Stimulated activated CD4-positive, alpha-beta T cell treated with anti-CD3 and anti-CD28 coated beads, Interleukin-1b, Interleukin-23, amount 100 ng/mL, for 1 hour (primary cell): ENCODE measurements at places on chromosomes 5 and 9.

DNA sequence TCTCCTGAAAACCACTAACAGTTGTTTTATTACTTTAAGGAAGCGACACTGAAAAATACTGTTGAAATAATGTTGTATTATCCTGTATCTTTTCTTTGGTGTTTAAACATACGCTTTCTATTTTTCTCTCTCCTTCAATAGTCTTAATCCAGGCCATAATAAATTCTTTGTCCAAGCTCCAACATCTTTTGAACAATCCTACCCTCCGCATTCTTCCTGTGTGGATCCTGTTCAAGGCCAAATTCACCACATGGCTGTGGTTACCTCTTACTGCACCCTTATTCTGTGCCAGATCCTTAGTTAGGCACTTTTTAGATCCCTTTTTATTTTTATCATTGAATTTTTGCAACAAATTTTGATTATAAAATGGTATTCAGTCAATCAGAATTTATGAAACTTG is 1691.5 kb downstream of the MAT2B start:
- DNase-seq: no peak

- DNase-seq: no peak
Measured at GRCh38 chr9:107872457-107873192, 383.1 kb upstream of the KLF4 start.

DNA sequence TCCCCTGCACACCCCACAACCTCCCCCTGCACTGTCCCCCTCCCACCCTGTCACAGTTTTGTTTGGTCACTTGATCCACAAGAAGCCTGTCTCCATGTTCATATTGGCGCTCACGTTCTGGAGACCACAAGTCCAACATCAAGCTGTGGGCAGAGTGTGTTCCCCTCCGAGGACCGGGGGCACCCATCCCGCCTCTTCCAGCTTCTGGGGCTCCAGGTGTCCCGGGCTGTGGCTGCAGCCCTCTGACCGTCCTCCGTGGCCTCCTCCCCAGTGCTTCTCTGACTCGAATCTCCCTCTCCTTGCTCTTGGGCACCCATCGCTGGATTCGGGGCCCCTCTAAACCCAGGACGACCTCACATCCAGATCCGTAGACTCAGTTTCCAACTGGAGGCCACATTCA is 49.2 kb downstream of the PLEKHG4B start:
- no peak for DNase-seq

DNA sequence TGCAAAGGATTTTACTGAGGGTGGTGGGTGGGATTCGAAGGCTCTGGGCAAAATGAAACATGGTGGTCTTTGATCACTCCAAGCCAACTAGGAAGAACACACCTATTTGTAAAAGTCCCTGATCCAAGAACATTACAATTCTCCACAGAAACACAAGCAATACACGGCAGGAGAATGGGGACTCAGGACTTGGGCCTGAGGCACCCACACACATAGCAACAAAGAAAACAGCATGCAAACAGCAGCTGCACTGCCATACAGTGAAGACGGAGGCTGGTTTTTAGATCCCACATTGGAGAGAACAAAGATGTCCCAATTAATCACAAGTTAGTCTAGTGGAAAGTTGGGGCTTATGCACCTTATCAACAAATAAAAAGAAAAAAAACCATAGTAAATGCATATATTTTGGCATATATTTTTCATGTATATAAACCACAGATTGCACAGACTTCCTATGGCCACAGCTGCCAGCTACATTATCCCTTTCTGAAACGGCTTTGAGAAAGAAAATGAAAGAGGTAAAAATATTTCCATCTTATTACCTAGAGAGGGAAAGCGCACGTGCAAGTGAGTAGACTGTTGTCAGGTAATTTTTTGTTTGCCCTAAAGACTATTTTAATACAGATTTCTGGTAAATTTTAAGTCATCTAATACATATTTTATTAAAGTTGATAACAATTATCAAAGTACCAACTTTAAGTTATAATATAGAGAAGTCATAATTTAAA is 410.9 kb downstream of the BNC2 start:
- no peak for DNase-seq

DNA sequence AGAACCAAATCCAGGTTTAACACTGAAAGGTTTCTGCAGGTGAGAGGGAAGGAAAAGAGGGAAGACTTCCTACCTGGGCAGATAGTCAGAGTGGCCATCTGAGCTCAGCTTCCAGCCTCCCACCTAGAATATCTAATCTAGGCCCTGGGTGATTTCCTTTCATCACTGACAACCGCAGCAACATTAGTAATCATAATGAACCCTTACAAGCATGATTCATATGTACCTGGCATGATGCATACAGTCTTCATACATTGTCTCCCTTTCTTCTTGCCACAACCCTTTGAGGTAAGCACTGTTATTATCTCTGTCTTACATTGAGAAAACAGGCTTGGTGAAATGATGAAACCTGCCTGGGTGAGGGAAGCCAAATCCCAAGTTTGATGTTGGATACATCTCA is 13.5 kb downstream of the AFAP1L1 start:
- DNase-seq: no peak

DNA sequence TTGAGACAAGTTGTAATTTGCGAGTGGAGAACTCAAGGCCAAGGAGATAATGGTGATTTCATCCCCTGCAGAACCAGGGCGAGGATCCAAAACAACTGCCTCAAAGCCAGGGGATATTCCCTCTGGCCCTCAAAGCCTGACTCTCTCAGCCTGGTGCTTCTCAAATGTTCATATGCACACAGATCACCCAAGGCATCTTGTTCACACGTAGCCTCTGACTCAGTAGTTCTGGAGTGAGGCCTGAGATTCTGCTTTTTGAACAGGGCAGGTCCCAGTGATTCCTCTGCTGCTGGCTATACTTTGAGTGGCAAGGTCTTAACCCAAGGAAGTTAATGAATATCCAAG is 30.2 kb upstream of the WWC1 start:
- DNase-seq: no peak

DNA sequence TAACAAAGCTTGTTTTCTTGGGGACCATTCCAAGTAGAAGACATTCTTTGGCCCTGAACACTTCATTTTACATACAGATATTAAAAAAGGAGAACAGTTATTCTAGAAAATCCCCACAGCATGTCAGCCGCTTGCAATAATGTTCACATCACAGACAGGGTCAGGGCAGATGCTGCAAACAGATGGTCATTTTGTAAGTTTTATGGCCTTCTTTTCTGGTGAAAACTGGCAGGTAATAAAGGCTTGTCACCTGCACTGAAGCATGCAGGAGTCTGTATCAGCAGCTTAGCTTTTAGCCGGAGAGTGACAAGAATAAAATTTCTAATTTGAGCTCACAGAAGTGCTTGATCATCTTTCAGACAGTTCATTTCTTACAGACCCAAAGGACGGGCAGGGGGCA is 220.9 kb upstream of the DAP start:
- no peak for DNase-seq

DNA sequence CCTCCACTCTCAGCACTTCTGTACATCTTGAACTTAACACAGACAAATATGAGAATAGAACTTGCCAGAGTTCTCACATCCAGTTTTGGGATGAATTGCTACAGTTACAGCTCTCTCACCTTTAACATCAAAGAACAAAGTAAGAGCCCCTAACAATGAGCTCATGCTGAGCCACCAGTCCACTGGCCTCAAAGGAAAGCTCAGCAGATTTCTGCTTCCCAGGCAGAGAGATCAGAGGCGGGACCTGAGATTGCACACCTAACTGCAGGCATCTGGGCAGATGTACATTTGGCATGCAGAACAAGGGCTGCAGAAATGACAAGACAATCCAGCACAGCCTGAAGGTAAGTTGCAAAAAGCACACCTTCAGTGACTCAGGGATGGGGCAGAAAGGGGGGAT is 300.9 kb downstream of the MRPS30 start:
- DNase-seq: no peak

DNA sequence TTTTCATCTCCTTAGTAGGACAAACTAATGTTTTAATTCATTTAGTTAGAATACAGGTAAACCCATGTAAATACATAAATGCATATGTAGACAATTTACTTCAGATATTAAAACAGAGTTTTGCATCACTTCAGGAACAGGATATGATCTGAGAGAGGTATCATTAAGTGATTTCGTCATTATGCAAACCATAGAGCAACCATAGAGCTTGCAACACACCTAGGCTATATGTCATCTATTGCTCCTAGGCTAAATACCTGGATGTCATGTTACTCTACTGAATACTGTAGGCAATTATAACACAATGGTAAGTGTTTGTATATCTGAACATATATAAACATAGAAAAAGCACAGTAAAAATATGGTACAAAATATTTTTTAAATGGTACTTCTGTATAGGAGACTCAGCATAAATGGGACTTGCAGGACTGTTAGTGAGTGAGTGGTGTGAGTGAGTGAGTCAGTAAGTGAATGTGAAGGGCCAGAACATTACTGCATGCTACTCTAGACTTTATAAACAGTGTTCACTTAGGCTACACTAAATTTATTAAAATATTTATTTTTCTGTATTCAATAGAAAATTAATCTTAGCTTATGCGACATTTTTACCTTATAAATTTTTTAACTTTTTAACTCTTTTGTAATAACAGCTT is 1377.5 kb upstream of the CDH9 start:
- no peak for DNase-seq

DNA sequence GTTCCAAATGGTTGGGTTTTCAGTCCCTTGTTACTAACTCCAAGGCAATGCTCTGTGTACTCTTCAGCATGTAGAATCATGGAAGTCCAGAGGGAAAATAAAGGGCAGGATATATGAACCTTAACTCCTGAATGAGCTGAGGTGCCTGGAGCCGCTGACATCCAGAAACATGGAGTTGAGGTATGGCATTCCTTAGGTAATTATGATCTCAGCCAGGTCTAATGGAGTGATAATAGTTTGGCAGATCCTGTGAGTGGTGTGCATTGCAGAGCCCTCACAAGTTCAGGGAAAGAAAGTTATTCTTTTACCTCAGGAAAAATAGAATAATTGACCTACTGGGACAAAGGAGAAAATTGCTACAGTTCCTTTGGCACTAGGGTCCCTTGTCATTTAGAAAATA is 369.1 kb downstream of the ZNF608 start:
- no peak for DNase-seq

DNA sequence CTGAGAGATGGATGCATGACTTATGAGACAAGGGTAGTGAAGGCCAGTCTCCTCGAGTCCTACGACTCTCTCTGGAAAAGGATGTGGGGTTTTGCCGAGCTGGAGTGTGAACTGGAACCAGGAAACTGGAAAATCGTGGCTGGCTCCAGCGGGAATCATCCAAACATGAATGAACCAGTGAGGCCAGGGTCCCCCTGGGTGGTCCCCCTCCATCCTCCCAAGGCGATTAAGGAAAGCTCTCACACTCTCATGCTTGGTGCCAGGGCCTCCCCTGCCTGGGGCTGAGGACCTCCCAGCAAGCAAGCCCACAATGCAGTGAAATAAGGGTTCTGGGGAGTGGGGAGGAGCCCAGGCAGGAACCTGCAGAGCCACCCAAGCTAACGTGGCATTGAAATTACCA is 9.6 kb upstream of the AMBP start:
- DNase-seq: no peak

- no peak for DNase-seq
Measured at GRCh38 chr9:83937861-83938455, 16.7 kb upstream of the KIF27 start.

DNA sequence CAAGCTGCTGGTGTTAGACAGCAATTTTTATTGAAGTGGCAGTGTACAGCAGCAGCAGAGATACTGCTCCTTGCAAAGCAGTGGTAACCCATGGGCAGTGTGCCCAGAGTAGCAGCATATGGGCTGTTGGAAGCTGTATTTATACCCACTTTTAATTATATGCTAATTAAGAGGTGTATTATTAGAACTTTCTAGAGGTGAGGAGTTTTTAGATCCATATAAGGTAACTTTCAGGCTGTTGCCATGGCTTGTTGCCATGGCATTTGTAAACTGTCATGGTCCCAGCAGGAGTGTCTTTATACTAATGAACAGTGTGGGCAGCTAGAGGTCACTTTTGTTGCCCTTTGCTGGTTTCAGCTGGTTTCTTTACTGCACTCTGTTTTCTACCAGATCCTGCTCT is 3.7 kb upstream of the PJA2 start:
- DNase-seq: no peak

- DNase-seq: no peak
Measured at GRCh38 chr5:109329333-109330237, 80.2 kb downstream of the PJA2 start.

DNA sequence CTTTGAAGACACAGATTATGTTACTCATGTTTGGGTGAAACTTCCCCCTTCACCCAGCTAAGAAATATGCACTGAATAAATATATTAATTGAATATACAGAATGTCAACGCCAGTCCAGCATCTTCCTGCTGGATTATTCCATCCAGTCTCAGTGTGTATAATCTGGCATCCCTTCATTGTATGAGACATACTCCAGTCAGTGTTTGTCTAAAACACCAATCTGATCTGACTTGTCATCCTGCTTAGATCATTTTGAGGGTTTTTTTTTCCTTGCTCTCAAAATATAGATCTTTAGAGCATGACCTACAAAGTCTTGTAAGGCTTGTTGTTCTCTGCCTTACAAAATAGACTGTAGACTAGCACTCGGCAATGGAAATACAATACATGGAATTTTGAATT is 195.1 kb downstream of the SMARCA2 start:
- DNase-seq: no peak

DNA sequence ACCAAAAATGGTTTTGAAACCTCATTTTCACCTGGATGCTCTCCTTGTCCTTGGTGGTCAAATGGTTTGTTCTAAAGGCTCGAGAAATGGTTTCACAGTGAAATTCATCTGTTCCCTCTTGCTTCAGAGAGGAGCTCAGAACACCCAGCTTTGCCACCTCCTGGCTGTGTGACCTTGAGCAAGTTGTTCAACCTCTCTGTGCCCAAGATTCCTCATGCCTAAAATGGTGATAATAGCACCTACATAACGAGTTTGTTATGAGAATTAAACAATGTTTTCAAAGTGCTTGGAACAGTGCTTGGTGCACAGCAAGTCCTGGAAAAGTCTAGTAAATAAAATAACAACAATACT is 6.5 kb upstream of the GADD45G start:
- DNase-seq: no peak

GRCh38 chr5:16234598-16234997 is 55.0 kb upstream of the MARCHF11 start:
- DNase-seq: no peak

DNA sequence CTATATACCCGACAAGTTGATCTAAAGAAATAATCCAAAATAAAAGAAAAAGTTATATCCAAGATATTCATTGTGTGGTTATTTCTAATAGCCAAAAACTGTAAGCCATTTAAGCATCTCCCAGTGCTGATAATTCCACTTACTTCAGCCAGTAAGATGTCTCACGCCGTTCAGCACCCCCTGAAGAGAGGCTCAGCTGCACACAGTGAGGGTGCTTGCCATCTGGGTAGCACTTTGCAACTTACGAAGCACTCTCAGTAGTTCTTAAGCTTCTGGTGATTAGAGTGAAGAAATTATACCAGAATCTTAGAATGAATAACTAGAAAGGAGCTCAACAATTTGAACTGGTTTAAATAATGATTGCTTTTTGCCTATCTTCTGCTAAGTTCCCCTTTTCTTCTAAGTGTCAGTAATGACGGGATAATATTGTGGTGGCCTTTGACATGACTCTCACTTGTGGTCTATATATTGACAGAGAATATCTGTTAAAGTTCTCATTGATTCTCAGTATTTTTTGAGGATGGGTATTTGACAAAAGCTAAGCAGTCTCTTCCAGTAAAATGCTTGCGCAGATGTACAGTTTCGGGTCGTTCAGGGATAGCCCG is 26.2 kb upstream of the LTC4S start:
- DNase-seq: no peak
